NT2/D1 (cell line): ENCODE measurements at places on chromosomes 12 and 14.

GRCh38 chr14:99576304-99576703, 27.7 kb downstream of the CCDC85C start:
- DNase-seq, result no peak

DNA sequence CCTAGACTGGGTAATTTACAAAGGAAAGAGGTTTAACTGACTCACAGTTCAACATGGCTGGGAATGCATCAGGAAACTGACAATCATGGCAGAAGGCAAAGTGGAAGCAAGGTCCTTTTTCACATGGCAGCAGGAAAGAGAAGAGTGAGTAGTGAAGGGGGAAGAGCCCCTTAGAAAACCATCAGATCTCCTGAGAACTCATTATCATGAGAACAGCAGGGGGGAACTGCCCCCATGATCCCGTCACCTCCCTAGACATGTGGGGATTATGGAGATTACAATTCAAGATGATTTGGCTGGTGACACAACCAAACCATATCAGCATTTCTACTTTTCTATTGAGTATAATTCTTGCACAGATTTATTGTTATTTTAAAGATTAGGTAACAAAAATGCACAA, 822.1 kb upstream of the FLRT2 start:
- DNase-seq, result peak; percentile 8

DNA sequence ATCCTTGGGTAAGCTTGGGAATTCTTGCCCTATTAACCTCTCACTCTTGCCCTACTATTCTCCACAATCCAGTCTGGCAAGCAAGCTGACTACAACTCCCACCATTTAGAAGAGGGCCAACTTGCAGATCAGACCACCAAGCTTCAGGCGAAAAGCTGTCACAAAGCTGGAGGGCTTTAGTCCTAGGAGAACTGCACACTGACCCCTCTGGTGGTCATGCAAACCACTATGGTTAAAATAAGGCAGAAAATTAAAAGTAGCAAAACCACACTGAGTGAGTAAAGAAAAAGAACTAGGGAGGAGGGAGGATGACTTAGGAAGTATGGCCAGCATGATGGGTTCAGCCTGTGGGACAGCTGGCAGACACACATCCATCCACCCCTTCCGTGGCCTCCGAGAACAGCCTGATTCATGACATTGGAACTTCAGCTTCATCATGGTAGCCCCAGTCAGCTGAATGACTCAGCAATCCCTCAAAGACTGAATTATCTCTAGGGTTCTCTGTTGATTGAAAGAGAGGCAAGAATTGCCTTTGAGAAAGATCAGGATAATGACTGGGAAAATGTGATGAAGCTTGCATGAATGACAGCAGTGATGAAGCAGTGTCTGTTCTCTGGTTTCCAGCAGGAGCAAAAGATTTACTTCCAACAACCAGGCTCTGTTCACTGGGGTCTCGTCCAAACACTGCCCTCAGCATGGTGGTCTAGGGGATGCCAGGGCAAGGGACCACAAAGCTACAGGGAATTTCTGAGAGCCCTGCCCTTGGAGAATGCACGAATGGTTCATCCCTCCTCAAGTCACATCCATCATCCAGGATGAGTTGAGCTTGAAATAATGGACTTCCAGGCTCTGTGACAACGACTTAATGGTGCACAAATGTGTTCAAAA, 24.4 kb downstream of the PITPNM2 start:
- DNase-seq, result no peak

DNA sequence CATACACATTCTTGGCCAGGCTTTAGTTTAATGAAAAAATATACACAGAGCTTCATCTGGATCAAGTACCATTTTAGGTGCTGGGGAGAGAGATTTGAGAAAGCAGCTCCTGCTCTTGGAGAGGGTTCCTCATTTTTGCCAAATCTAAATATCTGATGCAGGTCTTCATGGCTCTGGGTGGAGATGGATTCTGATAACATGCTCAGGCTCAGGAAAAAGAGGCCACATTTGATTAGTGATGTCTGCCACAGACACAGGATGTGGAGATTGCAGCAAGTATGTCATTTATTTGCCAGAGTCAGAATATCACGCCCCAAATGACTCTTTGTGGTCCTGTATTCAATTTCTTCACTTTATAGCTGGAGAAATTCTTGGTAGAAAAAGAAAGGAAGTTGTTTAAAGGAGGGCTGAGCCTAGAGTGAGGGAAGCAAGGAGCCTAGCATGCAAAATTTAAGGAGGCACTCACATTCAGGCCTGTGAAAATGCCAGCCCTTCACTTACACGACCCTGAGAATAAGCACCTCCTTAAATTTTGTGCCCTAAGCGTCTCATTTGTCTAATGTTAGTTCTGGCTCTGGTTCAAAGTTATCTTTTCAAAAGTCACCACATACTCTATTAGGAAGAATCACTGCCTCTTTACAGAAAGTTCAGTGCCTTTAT, 492.9 kb upstream of the TBX3 start:
- DNase-seq, result no peak

- no peak for DNase-seq
Measured at GRCh38 chr14:102591372-102591943, 991 bp upstream of the RCOR1 start.

DNA sequence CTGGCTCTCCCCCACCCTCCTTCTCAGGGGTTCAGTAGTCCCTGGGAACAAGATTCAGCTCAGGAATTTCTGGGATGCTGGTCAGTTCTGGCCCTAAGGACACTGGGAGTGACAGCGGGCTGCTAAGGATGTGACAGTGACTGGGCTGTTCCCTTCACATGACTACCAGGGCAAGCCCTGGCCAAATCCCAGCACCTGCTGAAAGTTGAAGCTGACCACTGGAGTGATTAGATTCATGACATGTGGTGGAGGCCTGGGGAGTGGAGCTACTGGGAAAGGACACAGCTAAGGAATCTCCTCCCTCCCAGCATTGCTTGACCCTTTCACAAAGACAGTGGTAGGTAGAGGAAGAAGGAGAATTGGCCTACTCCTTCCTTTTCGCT, 204.9 kb downstream of the DAD1 start:
- DNase-seq, result no peak

DNA sequence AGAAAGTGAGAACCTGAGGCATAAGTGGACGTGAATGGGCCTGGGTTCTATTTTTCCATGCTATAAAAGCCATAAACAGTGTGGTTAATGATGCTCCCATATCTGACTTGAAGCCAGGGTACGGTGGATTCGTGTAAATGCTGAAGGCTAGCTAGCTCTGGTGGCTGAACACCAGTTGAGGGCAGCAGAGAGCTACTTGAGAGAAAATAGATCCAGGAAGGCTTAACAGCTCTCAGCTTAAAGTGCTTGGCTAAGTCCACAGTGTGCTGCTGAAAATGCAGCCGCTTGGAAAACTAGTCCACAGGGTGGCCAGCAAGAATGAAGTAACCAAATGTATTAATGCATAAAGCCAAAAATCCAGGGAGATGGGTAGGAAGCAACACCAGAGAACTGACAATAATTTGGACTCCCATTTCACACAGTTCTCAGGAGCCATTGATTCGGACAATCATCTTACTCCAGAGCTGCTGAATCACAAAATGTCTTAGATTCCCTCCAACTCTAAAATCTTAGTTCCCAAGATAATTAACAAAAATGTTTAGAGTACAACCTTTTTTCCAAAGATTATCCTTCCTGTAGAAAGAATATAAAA, 15.0 kb upstream of the FOXG1 start:
- DNase-seq, result no peak

GRCh38 chr14:101241807-101242278, 319.5 kb upstream of the DIO3 start:
- peak; percentile 52 for DNase-seq

DNA sequence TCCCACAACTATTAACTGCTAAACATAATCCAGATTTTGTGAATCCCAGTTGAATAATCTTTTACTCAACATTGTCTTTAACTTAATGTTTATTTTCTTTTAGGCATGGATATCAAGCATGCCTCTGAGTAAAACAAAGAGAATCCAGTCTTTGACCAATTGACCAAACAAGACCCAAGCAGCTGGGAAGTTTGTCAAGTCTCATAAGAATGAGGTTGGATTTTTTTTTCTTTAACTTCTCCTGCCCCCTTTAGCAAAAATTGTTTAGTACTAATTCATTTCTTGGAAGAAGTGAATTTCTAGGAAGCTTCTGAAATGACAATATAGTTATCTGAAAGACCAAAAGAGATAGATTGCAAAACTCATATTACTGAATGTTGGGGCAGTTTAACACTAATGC, 89.9 kb downstream of the OTOGL start:
- no peak for DNase-seq

DNA sequence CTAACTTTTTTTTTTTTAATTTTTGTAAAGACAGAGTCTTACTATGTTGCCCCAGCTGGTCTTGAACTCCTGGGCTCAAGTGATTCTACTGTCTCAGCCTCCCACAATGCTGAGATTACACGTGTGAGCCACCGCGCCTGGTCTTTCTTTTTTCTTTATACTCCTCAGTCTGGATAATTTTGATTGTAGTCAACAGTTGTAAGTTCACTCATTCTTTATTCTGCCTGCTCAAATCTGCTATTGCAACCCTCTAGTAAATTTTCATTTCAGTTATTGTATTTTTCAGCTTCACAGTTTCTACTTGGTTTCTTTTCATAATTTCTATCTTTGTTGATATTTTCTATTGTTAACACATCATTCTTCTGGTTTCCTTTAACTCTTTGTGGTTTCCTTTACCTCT, 5.8 kb upstream of the MIS18BP1 start:
- DNase-seq, result no peak

- no peak for DNase-seq
Measured at GRCh38 chr12:29255042-29255441, 106.0 kb downstream of the FAR2 start.

- no peak for DNase-seq
Measured at GRCh38 chr14:93375673-93376156, 28.7 kb downstream of the COX8C start.

- no peak for DNase-seq
Measured at GRCh38 chr12:40248585-40249297, 23.9 kb downstream of the LRRK2 start.
